NB4 (cell line): ENCODE measurements at places on chromosomes 3 and 15.

DNA sequence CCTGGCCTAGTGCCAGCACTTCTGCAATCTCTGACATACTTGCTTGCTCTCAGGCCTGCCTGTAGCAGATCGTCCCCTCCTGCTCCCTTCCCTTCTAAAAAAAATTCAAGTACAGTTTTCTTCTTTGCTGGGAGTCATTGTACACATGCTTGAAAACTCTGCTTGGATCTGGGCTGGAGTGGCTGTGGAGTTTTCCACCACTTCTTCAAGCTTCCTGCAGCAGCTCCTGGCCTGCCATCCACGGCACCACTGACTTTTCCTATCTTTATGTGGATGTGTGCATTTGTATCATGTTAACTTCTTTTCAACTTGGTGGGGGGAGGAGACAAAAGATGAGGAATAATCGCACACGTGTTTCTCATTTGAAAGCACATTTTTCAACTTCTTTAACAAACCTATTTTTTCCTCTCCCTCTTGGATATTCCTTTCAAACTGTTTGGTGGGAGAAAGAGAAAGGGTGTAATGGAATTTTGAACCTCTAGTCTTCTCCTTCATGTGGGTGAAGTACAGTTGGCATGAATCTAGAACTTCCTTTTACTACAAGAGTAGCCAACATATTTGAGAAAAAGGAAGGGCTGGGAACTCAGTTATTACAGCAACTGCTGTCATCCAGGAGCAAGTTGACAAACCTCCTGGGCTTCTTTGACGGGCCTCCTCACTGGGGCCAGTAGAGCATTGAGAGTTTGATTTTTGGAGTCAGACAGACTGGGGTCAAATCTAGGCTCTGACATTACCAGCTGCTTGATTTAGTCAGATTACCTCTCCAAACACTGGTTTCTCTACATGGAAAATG, 61.2 kb upstream of the LRTM1 start:
- no peak for DNase-seq

- no peak for DNase-seq
Observed at GRCh38 chr3:47117807-47118364, 46.0 kb downstream of the SETD2 start.

DNA sequence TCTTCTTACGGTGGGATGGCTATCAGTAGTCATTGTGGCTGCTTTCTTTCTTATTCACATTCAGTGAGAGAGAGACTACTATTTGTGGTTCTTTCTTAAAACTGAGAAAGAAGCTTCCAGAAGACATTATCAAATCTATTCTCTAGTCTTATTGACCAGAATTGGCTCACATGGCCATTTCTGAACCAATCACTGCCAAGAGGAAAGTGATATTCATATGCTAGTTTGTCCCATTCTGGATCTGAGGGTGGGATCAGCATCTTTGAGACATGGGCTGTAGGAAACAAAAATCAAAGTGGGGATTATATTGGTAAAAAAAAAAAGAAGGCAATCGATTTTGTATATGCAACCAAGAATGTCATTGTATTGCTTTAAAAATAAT, 106.4 kb upstream of the RASGRP1 start:
- no peak for DNase-seq

- no peak for DNase-seq
Observed at GRCh38 chr15:60416484-60416883, 18.7 kb upstream of the ANXA2 start.

DNA sequence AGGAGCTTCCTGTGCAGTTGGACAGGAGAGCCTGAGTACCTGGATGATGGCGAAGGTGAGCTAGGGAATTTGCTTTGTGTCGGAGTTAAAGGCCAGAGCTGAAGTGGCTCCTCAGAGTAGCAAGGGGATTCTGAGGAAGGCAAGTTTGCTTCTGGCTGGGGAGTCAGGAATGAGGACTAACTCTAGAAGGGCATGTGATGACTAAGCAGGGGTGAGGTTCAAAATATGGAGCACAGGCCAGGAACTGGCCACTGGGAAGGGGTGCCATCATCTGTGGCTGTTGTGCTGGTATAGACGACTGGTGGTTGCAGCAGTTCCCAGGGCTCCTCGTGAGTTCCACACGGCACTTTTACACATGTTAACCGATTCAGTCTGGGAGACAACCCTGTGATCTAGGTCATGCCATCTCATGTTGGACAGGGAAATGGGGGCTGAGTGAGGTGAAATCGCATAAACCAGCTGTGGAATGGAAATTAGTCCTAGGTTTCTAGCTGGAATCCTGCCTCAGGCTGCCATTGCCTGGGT, 100.8 kb downstream of the EEFSEC start:
- no peak for DNase-seq

GRCh38 chr3:197369545-197369944, 71.1 kb upstream of the DLG1 start:
- no peak for DNase-seq

DNA sequence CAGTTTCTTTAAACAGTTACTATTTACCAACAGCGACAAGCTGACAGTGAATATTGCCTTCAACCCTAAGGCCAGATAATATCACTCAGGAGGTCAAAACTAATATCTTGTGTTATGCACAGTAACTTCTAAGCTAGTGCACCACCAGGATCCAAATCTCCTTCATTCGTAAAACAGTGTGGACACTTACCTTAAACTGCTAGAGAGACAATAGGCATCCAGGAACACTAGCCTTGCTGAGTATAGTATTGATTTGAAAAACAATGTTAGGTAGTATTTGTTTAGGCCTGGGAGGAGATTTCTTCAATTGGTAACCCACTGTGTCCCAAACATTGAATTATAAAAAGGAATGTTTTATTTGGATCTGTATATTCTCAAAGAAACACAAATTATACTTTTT, 707.9 kb upstream of the UBE2E2 start:
- DNase-seq = no peak

- DNase-seq = no peak
Observed at GRCh38 chr3:3101660-3102458, 8.3 kb downstream of the IL5RA start.

DNA sequence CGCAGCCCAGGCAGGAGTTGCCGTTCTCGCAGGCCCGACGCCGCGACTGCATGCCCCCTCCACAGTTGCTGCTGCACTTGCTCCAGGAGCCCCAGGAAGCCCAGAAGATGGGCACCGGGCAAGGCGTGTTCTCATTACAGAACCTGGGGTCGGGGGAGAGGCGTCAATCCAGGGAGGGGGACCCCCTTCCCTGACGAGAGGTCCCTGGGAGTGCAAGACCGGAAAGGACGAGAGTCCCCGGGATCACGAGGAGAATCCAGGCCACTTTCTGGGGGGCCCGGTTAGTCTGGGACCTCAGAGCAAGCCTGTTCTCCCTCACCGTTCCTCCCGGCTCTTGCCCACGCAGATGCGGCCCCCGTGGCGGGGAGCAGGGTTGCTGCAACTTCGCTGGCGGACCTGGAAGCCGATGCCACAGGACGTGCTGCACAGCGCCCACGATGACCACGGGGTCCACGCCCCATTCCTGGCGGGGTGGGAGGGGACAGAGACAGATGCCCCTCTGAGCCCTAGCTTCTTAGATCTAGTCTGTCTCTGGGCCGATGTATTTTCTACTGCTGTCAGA, 113.9 kb downstream of the SEMA5B start:
- DNase-seq = no peak
